ENCODE measurements at places on chromosomes 16 and 17.

GRCh38 chr17:61259360-61259759 lies 140.3 kb upstream of the TBX2 start:
- no peak for DNase-seq

DNA sequence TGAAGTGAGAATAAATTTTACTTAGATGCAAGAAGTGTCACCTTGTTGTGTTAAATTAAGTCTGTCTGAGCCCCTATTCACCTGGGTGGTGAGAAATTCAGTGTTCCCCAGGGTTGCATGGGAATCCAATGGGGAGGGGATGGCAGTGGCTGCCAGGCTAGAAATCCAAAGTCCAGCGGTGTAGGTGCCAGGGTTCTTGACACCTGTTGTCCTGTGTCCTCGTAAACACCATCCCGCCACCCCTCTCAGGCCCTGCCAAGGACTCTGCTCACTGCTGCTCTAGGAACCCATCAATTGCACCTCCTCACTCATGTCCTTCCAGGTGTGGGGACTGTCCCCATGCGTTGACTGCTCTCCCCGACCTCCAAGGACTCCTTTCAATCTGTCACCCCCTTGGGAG lies 58.9 kb downstream of the CACNG5 start:
- no peak for DNase-seq

- no peak for DNase-seq
These were observed 115.2 kb downstream of the COPRS start for GRCh38 chr17:31743797-31744196.

DNA sequence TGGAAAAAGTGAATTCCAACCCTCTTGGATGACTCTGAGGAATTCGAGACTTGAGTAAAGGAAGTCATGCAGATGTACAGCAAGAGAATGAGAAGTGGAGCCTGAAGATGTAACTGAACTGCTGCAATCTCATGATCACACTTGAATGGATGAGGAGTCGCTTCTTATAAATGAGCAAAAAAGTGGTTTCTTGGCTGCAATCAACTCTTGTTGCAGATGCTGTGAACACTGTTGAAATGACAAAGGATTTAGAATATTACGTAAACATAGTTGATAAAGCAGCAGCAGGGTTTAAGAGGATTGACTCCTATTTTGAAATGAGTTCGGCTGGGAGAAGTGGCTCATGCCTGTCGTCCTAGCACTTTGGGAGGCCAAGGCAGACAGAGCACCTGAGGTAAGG lies 25.5 kb downstream of the ASPA start:
- DNase-seq: no peak

GRCh38 chr17:17745476-17746455 lies 64.5 kb downstream of the RAI1 start:
- DNase-seq: no peak

DNA sequence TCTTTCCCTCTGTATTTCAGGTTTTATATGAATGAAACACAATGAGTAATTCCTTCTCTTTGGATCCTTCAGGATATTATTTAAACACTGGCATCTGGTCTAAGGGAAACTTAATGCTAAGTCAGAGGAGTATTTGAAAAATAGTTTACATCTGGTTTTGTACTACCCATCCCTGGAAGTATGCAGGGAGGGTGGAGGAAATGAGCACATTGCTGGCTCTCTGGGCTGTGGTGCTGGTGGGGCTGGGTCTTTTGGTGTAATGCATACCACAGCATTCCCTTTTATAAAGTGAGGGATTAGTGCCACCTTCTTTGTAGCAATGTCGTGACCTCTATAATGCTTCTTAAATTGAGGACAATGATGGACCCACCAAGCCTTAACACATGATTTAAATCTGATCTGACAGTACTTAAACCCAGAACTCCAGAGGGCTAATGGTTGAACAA lies 105.5 kb upstream of the AXIN2 start:
- DNase-seq: no peak

DNA sequence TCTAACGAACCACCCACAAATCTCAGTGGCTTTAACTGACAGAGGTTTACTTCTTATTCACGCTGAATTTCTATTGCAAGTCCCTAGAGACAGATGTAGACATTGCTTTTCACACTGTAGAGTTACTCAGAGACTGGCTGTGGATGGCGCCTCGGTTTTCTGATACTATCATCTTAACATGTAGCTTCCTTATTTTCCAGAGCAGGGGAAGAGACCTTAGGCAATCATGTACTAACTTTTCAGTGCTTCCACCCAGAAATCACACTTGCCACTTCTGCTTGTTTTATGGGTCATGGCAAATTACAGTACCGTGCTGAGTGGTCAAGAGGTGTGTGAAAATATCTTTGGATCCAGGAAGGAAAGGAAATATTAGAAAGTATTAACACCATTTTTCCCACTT lies 65.4 kb downstream of the MAF start:
- DNase-seq: no peak

- no peak for DNase-seq
These were observed 160.9 kb downstream of the MAP2K6 start for GRCh38 chr17:69575346-69575761.

DNA sequence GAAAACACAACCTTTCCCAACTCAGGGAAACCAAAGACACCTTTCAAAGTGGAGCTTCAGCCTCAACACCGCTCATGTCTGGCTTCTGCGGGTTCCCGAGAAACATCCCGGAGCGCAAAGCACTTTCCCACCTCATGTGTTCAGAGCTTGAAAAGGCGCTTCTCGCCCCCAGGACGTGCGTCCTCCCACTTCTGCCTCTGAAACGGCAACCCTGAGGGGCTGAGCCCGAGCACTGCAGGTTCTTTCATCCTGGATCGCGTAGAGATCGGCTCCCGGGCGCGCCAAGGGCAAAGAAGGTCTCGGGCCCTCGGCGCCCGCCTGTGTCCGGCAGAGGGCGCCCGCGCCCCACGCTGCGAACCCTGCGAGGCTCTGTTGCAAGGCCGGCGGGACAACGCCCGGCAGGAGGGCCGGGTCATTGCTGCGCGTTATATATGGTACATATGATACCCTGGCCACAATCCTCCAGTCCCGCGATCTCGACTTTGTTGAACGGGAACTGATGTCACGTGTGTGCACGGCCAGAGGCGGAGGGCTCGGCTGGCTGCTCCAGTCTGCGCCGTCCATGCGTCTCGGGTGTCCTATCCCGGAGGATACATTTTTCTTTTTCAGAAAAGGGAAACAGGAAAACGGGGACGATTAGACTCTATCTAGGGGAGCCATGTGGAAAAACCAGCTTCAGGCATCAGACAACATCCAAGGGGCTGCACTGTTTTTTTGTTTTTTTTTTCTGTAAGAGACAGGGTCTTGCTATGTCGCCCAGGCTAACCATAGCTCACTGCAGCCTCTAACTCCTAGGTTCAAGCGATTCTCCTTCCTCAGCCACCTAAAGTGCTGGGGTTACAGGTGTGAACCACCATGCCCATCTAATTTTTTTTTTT lies 19.1 kb downstream of the COQ7 start:
- DNase-seq: peak; percentile 80

GRCh38 chr17:37648555-37648954 lies 5.3 kb upstream of the DDX52 start:
- DNase-seq: no peak

GRCh38 chr17:34633351-34633750 lies 54.0 kb downstream of the TMEM132E start:
- DNase-seq: no peak

GRCh38 chr16:75535211-75535843 lies 581 bp downstream of the CHST5 start:
- DNase-seq: no peak

DNA sequence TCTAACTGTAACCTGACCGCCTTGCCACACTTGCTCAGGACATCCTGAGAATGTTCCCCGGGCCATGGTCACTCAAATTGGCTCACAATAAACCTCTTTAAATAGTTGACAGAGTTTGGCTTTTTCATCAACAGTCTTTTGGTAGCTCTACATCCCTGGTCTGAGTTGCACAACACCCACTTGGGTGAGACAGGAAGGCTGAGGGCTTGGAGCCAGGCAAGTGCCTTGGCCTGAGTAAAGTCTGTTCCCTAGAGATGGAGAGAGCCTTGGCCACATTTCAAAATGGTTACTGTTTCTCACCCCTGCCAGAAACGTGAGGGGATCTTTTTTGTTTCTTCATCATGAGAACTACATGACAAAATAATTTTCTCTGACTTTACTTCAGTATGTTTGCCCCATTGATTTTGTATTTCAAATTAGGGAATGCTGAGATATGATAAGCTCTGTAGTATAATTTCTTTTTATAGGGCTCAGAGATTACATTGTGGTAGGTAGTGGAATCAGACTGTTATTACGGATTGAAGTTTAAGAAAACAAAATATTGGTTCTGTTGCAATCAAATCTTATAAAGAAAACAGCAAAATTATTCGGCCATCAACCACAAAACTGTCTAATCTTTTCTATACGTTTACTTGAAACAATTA lies 53.9 kb upstream of the NETO2 start:
- DNase-seq: no peak

DNA sequence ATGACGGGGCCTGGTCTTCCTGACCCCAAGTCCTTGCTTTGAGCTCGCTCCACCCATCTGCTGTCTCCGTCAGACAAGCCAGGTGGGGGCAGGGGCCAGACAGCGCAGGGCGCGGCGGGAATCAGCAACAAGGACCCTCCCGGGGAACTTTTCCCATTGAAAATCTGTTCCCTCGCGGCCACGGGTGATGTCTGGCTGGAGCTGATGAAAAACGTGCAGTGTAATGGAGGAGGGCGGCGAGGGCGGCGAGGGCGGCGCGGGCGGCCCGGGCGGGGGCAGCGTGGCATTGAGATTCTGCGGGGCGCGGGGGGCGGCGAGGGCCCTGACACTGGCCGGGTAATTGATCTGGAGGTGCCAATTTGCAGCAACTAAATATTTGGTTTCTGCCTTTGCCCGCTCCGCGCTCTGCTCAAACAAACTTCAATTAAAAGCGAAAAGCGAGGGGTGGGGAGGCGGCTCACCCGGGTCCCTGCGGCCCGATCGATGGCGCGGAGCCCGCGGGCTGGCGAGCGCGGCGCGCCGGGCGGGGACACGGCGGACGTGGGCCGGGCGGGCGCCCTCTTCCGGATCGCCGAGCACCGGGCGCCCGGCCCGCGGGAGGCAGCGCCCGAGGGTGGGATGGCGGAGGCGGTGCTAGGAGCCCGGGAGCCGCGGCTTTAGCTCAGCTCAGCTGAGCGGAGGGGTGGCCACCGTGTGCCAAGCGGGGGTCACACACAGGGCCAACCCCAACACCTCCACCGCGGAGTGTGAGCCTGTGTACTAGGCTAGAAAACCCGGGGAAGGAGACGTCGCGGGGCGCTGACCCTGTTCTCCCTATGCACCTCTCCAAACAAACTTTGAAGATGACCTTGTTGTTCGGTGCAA lies 32.4 kb downstream of the DCAKD start:
- peak; percentile 40 for DNase-seq

- DNase-seq: no peak
These were observed 4.1 kb upstream of the FAAP100 start for GRCh38 chr17:81556175-81556691.

- DNase-seq: no peak
These were observed 101.5 kb upstream of the SMIM36 start for GRCh38 chr17:55612691-55613141.

GRCh38 chr16:53054670-53055485 lies at the start of gene CHD9:
CHD9 (plus strand) TSS chr16:53054991; CDS start chr16:53156090, 101,099 bp downstream.
- DNase-seq: peak; percentile 92

DNA sequence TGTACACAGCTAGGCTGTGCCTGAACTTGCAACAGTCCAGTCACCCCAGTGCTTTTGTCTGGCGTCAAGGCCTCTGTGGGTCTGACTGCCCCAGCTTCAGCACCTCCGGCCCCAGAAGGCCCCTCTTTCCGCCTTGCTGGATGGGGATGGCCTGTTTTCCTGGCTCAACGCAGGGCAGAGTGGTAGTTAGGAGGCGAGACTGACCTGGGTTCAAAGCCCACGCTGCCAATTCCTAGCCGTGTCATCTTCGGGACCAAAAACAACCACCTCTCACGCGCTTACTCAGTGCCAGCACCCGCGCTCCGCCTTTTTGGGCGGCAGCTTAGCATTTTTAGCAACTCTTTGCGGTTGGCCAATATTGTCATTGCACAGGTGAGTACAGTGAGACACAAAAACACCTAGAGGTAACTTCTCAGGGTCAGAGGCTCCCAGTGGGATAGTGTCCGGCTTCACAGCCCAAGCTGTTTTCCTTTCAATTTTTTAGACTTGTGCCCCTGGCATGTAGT lies 4.6 kb downstream of the MYBBP1A start:
- DNase-seq: no peak

GRCh38 chr16:50165473-50165872 lies 12.4 kb downstream of the TENT4B start:
- DNase-seq: no peak

DNA sequence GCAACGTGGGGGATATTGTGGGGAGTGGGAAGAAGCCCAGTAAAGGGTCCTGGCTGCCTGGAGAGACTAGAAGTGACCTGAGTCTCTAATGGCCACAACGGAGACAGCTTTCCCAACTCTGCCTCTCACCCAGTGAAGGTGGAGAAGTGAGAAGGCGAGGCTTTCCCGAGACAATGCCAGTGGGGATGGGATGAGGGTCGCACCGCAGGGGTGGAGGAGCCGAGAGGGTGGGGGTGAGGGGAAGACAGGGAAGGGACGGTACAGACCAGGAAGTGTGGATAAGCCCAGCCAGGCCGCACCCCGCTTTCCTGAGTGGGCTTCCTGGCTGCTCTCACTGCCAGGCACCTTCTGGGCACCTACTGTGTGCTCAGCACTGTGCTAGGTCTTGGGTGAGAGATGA lies 7.5 kb upstream of the SPPL2C start:
- DNase-seq: no peak

DNA sequence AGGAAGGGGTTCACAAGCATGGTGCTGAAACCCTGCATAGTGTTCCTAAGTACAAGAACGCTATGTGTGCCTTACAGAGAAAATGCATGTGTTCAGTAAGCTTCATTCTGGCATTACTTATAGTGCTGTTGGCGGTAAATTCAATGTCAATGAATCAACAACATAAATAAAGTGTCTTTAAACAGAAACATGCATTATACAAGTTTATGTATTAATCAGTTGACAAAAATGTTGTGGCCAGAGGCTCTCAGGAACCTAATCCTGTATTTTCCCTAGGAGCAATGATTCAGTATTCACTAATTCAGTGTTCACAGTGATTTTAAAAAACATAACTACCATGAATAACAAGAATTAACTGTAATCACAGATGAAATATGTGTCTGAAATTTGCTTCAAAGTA lies 47.1 kb upstream of the MYOCD start:
- no peak for DNase-seq

DNA sequence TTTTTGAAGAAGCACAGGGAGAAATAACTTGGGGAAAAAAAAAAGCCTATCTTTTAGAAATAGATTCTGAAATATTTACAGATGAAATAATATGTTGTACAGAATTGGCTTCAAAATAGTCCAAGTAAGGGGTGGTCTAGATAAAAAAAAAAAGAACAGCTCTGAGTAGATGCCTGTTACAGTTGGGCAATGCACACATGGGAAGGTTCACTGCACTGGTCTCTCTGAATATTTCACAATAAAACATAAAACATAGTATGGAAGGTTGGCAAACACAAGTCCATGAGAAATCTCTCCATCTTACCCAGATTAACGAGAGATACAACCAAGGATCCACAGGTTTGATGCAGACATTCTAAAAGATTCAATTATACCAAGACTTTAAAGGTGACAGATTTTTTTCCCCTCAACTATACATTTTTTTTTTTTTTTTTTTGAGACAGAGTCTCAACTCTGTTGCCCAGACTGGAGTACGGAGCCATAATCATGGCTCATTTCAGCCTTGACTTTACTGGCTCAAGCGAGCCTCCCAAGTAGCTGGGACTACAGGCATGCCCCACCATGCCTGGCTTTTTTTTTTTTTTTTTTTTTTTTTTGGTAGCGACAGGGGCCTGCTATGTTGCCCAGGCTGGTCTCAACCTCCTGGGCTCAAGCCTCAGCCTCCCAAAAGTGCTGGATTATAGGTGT lies 58.0 kb downstream of the KANSL1 start:
- DNase-seq: no peak

Measured in midbrain (tissue), 1 donor.